Liver (tissue), 10 donors: ENCODE measurements at places on chromosomes 4 and X. TPM values are rescaled to one million over a fixed set of nuclear protein-coding genes. Genes with fewer than 3 reads are reported as not detected.

GRCh38 chr4:107757864-107758476 lies 37.9 kb upstream of the PAPSS1 start:
- peaks cover 4% of the 10 kb centered on the region for H3K4me1 ChIP-seq
- H3K27ac ChIP-seq: no peak overlapping the region
- H3K27me3 ChIP-seq: no peaks in the 10 kb centered on the region
- H3K36me3 ChIP-seq: no peaks in the 10 kb centered on the region
- no peak overlapping the region for H3K4me3 ChIP-seq
- DNase-seq: no peak

- H3K27ac ChIP-seq: no peak overlapping the region
- no peaks in the 10 kb centered on the region for H3K36me3 ChIP-seq
- DNase-seq: no peak
- H3K4me1 ChIP-seq: no peaks in the 10 kb centered on the region
- H3K4me3 ChIP-seq: no peak overlapping the region
Measured at GRCh38 chr4:14650127-14650526, 352.2 kb upstream of the CPEB2 start.

DNA sequence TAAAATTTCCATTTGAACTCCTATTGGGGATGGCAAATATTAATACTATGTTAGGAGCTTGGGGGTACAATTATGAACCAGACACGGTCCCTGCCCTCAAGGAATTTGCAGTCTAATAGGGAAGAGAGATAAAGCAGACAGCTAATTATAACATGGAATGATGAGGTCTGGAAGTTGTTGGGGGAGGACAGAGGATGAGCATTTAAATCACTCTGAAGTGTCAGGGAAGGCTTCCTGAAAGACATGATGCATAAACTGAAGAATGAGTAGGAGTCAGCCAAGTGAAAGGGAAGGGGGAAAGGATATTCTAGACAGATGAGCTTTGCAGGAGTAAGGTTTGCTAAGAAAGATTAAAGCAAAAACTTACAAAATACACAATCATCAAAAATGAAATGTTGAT lies 15.9 kb downstream of the PLAC1 start:
- H3K36me3 ChIP-seq: no peaks in the 10 kb centered on the region
- no peak for DNase-seq
- no peaks in the 10 kb centered on the region for H3K4me1 ChIP-seq
- H3K4me3 ChIP-seq: no peak overlapping the region
- no peaks in the 10 kb centered on the region for H3K27me3 ChIP-seq
- H3K27ac ChIP-seq: no peak overlapping the region

Gene TRIM60
- not detected for total RNA-seq
